ENCODE measurements at places on chromosomes 1 and 21. TPM values are rescaled to one million over a fixed set of nuclear protein-coding genes. Genes with fewer than 3 reads are reported as not detected.

The CD101 gene
- total RNA-seq: not detected

The SASS6 gene
- 13.7 TPM for total RNA-seq

The TCEA3 gene
- total RNA-seq: 0.89 TPM

The CFAP141 gene
- total RNA-seq: not detected

The ST6GALNAC5 gene
- total RNA-seq: 0.60 TPM

The PLCH2 gene
- 0.05 TPM for total RNA-seq

The LRRC7 gene
- total RNA-seq: 0.28 TPM

The BRDT gene
- not detected for total RNA-seq

The TRIM67 gene
- 0.05 TPM for total RNA-seq

Measured in A172 (cell line).